CD4-positive, alpha-beta memory T cell (primary cell): ENCODE measurements at places on chromosomes 6 and 20.

GRCh38 chr6:9272671-9273070, 837.3 kb upstream of the SLC35B3 start:
- H3K4me3 ChIP-seq = no peak overlapping the region
- no peak for DNase-seq
- H3K27ac ChIP-seq = no peak overlapping the region
- H3K36me3 ChIP-seq = no peaks in the 10 kb centered on the region

- H3K4me3 ChIP-seq = no peak overlapping the region
- H3K27ac ChIP-seq = no peak overlapping the region
- peaks cover 11% of the 10 kb centered on the region for H3K4me1 ChIP-seq
These were observed 90.0 kb upstream of the IFNGR1 start for GRCh38 chr6:137309078-137309762.

DNA sequence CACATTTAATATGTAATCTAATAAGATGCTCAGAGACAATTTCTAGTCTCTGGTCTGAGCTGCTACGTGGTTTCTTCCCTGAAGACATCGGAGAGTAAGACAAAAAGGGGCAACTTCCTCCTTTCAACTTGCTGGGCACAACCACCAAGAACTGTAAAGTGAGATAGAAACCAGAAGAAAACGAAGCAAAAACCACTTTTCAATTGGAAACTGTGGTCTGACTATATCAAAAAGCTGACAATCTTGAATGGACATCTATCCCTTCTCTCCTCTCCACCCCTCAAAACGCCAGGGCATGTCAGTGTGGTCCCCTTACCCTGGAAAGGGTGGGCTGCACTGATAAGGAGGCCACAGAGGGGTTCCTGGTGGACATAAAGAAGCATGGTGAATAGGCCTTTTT, 269.1 kb downstream of the CD83 start:
- no peaks in the 10 kb centered on the region for H3K27me3 ChIP-seq
- DNase-seq = no peak
- H3K36me3 ChIP-seq = no peaks in the 10 kb centered on the region
- H3K4me3 ChIP-seq = no peak overlapping the region

GRCh38 chr20:7147220-7147601, 379.7 kb downstream of the BMP2 start:
- H3K36me3 ChIP-seq = no peaks in the 10 kb centered on the region
- no peak overlapping the region for H3K27ac ChIP-seq
- H3K4me3 ChIP-seq = no peak overlapping the region
- DNase-seq = no peak
- no peaks in the 10 kb centered on the region for H3K4me1 ChIP-seq

GRCh38 chr20:8218861-8219260, 86.8 kb downstream of the PLCB1 start:
- no peak overlapping the region for H3K27ac ChIP-seq
- H3K4me3 ChIP-seq = no peak overlapping the region
- H3K36me3 ChIP-seq = no peaks in the 10 kb centered on the region
- H3K27me3 ChIP-seq = no peaks in the 10 kb centered on the region

GRCh38 chr6:18389479-18389878, 2.3 kb downstream of the RNF144B start:
- H3K36me3 ChIP-seq = no peaks in the 10 kb centered on the region
- H3K4me3 ChIP-seq = no peak overlapping the region
- DNase-seq = no peak
- H3K27ac ChIP-seq = no peak overlapping the region
- H3K4me1 ChIP-seq = peaks cover 24% of the 10 kb centered on the region

DNA sequence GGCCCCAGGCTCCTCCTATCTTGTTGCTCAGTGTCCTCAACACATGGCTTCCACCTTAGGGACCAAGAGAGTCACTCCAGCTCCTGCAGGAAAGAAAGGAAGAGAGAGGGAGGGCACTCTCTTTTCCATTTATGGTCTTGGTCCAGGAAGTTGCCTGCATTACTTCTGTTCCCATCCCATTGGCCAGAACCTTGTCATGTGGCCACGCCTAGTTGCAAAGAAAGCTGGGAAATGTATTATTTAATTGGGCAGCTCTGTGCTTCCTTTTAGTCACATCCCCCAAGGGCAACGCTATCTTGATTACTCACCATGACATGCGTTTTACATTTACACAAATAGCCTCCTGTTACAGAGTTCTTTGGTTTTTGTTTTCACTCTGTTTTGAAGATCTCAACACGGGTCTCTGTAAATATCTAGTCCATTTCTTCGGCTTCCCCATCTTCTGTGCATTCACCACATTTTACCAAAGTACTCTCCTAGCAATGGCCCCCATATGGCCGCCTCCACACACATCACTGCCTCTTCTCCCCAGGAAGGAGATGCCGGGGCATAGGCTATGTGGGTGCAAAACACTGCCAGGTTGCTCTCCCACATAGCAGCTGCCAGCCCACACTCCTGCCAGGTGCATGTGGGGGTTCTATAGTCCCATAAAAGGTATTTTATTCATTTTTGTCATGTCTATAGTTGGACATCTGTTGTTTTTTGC, 35.7 kb upstream of the ZMYND8 start:
- H3K27me3 ChIP-seq = no peaks in the 10 kb centered on the region
- H3K27ac ChIP-seq = no peak overlapping the region
- no peak overlapping the region for H3K4me3 ChIP-seq
- H3K4me1 ChIP-seq = no peaks in the 10 kb centered on the region
- no peak for DNase-seq

DNA sequence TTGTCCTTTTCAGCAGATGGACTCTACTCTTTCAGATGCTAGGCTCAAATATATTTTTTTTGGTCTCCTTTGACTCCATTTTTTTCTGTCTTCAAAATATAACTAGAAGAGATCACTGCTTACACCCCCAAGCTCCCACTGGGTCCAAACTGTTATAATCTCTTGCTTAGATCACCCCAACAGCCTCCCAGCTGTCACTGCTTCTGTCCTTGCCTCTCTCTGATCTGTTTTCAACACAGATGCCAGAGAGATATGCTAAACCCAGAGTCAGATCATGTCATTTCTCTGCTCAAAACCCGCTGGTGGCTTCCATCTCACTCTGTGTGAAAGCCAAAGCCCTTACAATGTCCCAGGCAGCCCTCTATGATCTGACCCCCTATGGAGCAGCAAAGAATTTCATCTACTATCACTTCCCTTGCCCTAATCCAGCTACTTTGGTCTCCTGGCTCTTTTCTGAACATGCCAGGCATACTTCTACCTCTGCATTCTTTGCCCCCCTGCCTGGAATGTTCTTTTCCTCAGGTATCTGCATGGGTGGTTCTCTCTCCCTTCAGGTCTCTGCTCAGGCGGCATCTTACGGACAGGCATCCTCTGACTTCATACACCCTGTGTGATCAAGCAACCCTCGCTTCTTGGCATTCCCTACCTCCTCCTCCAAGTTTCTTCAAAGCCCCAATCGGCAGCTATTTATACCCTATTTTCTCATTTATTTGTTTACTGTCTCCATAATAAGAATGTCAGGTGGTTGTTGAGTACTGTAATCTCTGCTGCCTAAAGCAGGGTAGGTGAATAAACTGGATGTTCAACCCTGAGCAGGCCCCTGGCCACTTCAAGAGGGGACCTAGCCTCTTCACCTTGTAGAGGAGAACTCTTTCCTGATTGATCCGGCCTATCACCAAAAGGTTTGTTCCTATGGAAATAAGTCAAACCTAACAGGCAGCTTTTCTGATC, 43.6 kb upstream of the SLC4A11 start:
- no peaks in the 10 kb centered on the region for H3K4me1 ChIP-seq
- H3K27me3 ChIP-seq = no peaks in the 10 kb centered on the region
- H3K4me3 ChIP-seq = no peak overlapping the region
- no peak overlapping the region for H3K27ac ChIP-seq

DNA sequence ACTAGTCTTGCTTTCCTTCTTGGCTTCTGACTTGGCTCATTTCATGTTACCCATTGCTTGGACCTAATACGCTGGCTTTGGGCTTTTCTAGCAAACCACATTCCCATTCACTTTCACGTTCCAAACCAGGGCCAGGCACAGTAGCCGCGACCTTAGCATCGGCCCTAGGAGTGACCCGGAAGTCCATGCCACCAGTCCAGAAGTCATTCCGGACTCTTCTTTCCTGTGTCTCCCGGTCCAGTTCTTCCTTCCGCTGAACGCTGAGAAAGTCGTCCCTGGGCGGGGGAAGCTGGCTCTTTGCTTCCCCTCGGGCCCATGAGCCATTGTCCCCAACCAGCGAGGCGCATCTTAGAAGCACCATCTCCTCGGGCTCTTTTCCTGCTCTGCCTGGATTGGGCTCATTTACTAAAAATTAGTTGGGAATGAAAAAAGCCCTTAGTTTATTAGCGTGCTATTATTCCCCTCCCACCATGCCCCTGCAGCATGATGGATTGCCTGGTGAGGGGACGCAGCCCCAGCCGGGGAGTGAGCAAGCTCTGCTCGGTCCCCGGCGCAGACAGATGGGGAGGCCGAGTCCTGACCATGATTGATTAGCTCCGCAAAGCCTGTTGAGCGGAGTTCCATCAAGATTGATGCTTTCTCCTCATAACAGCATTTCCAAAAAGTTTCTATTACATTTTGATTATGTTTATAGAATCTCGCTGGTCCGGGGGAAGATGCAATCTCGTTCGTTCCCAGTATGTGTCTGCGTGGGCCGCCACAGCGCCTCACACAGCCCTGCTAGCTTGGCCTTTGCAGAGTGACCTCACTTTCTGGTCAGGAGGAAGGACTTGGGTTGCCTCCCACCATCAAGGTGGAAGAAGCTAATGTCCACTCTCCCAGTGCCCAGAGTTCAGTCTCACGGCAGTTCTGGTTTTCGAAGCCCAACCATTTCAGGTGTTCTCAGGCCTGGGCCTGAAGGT, 115.1 kb upstream of the TOP1 start:
- H3K27me3 ChIP-seq = no peaks in the 10 kb centered on the region
- DNase-seq = no peak
- H3K4me3 ChIP-seq = no peak overlapping the region
- H3K4me1 ChIP-seq = no peaks in the 10 kb centered on the region
- H3K36me3 ChIP-seq = no peaks in the 10 kb centered on the region
- H3K27ac ChIP-seq = no peak overlapping the region

DNA sequence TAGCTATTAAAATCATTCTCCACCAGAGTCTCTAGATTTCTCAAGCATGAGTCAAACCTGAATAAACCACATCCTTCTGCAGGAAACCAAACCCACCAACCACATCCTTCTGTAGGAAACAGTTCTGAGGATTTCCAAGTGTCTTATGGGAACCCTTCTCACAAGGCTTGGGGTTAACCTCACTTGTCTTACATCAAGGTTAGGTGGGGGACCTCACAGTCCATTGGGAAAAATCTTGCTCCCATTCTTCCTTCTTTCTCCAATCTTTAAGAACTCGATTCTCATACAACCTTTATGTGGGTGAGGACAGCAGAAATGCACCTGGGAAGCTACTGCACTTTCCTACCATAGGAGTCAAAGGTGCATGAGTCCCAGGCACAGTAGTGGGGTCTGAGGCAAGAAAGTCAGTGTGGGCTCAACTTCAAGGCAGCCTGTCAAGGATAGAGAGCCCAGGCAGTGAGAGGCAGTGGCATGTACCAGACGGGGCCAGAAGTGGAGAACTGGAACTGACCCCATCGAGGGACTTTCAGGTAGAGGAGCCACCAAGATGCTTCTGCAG, 114.5 kb downstream of the SLC22A3 start:
- peaks cover 76% of the 10 kb centered on the region for H3K4me1 ChIP-seq
- H3K4me3 ChIP-seq = peak overlapping the region; percentile 39
- DNase-seq = peak; percentile 82
- no peak overlapping the region for H3K27ac ChIP-seq

DNA sequence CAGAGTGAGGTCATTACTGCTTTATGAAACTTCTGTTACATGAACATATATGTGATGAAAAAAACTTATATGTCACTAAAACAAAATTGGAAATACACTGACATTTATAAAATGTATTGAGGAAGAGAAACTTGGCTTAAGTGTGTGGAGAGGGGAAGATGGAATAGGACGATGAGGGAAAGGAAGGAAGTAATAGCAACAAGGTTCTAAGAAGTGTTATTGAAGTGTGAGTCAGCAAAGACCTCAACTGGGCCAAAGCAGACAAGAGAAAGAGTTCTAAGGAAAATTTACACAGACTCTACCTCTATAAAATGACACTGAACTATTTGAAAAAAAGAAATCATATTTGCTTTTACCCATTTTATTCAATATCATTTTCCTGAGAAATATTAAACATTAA, 38.3 kb downstream of the SNX3 start:
- H3K4me3 ChIP-seq = no peak overlapping the region
- H3K36me3 ChIP-seq = peaks cover 15% of the 10 kb centered on the region
- no peaks in the 10 kb centered on the region for H3K27me3 ChIP-seq
- no peak overlapping the region for H3K27ac ChIP-seq

DNA sequence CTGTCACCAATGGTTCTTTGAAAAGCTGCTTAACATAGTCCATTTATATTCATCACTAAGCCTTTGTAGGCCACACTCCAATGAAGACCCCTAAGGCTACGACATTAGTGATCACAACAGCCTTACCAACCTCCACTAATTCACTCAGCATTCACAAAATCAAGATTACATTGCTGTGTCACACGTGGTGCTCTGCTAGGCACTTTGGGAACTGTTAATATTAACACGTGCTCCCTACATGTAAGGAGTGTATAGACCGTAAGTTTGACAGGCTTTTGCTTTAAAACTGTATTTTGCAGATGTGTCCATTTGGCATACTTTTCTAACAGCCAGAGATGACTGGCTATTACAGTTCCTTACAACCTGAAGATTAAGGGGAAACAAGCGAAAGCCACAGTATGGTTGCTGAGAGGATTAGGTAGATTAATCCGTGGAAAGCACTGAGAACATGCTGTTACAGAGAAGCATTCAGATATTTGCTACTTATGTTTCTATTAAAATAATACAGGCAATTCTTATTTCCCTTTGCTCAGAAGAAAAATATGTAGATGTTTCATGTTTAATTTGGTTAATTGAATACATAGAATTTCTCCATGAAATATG, 69.7 kb downstream of the SAMD3 start:
- H3K27me3 ChIP-seq = no peaks in the 10 kb centered on the region
- no peak overlapping the region for H3K4me3 ChIP-seq
- no peak overlapping the region for H3K27ac ChIP-seq
- peaks cover 5% of the 10 kb centered on the region for H3K36me3 ChIP-seq
- H3K4me1 ChIP-seq = no peaks in the 10 kb centered on the region
- DNase-seq = no peak

GRCh38 chr6:161480421-161481155, 206.7 kb upstream of the AGPAT4 start:
- no peak for DNase-seq
- H3K27ac ChIP-seq = no peak overlapping the region
- no peaks in the 10 kb centered on the region for H3K27me3 ChIP-seq
- H3K36me3 ChIP-seq = no peaks in the 10 kb centered on the region
- no peak overlapping the region for H3K4me3 ChIP-seq
- no peaks in the 10 kb centered on the region for H3K4me1 ChIP-seq

GRCh38 chr6:28693033-28693750, 167.5 kb downstream of the GPX5 start:
- H3K36me3 ChIP-seq = no peaks in the 10 kb centered on the region

DNA sequence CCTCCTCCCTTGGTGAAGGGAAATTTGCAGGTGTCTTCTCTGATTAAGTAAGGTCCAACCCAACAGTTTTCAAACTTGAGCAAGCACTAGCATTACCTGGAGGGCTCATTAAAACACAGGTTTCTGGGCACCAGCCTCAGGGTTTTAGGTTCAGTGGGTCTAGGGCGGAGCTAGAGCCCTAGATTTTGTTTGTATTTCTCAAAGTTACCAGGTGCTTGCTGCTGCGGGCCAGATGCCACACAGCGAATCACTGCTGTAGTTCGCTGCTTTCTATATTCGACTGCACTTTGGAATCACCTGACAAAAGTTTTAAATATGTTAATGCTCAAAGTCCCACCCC, 869 bp downstream of the COL21A1 start:
- DNase-seq = no peak
- H3K4me1 ChIP-seq = no peaks in the 10 kb centered on the region
- no peak overlapping the region for H3K27ac ChIP-seq
- H3K36me3 ChIP-seq = no peaks in the 10 kb centered on the region
- H3K27me3 ChIP-seq = no peaks in the 10 kb centered on the region
